Mesothelial cell of epicardium (in vitro differentiated cells): ENCODE measurements at places on chromosomes 6 and 20. TPM values are rescaled to one million over a fixed set of nuclear protein-coding genes. Genes with fewer than 3 reads are reported as not detected.
A peak's percentile ranks its signal among the peaks of the same experiment; 100 is the strongest.

Gene IP6K3
- 0.11 to 0.16 TPM in 2 of 3 replicates, not detected in the other for total RNA-seq

DNA sequence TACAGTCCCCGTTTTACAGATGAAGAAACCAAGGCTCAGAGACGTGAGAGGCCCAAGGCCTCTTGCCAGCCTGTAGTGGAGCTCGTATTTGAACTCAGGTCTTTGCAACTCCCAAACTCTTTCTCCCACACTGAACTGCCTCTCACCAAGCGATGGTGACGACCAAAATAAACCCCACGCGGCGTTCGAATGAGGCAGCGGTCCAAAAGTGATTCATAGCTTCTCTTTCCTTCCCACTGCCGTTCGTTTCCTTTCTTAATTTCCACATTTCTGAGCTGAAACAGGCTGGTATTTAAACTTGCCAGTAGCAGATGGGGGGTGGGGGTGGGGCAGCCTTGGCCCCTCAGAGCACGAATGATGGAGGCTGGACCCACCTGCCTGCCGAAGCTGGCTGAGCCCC, 252.9 kb upstream of the KCNG1 start:
- DNase-seq, result no peak
- H3K4me1 ChIP-seq, result peaks cover 3% of the 10 kb centered on the region
- H3K27ac ChIP-seq, result no peak overlapping the region
- no peak overlapping the region for H3K4me3 ChIP-seq
- H3K36me3 ChIP-seq, result peaks cover 2% of the 10 kb centered on the region

- peaks cover 20% of the 10 kb centered on the region for H3K36me3 ChIP-seq
- peaks cover 7% of the 10 kb centered on the region for H3K4me1 ChIP-seq
- H3K4me3 ChIP-seq, result no peak overlapping the region
- DNase-seq, result no peak
- no peak overlapping the region for H3K27ac ChIP-seq
Measured at GRCh38 chr6:20416567-20417345, 15.1 kb downstream of the E2F3 start.

DNA sequence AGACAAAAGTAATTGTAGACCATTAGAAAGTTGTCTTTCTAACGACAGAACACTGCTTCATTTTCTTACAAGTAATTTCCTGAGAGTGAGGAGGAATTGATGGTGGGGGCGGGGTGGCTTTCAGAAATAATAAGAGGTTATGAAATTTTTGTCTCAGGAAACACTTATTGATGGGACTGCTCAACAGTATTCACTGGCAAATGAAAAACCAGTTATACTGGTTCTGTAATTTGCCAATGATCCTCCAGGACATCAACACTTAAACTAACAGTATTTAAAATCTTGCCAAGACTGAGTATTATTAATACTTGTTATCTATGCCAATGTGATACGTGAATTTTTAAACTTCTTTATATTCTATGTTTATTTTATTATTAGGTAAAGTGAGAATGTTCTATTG, 41.8 kb upstream of the FUT9 start:
- peaks cover 6% of the 10 kb centered on the region for H3K4me1 ChIP-seq
- H3K36me3 ChIP-seq, result peaks cover 7% of the 10 kb centered on the region
- no peak overlapping the region for H3K4me3 ChIP-seq
- no peaks in the 10 kb centered on the region for H3K27me3 ChIP-seq
- no peak overlapping the region for H3K27ac ChIP-seq
- no peak for DNase-seq

Gene OLIG3
- 0.27 to 0.35 TPM (median 0.34 TPM) in 3 replicates for total RNA-seq

- H3K4me1 ChIP-seq, result no peaks in the 10 kb centered on the region
- DNase-seq, result no peak
- no peaks in the 10 kb centered on the region for H3K27me3 ChIP-seq
- no peaks in the 10 kb centered on the region for H3K36me3 ChIP-seq
Measured at GRCh38 chr6:74551896-74552295, 654.0 kb downstream of the COL12A1 start.

Gene TP53TG5
- total RNA-seq, result 0.47 to 0.69 TPM in 2 of 3 replicates, not detected in the other

DNA sequence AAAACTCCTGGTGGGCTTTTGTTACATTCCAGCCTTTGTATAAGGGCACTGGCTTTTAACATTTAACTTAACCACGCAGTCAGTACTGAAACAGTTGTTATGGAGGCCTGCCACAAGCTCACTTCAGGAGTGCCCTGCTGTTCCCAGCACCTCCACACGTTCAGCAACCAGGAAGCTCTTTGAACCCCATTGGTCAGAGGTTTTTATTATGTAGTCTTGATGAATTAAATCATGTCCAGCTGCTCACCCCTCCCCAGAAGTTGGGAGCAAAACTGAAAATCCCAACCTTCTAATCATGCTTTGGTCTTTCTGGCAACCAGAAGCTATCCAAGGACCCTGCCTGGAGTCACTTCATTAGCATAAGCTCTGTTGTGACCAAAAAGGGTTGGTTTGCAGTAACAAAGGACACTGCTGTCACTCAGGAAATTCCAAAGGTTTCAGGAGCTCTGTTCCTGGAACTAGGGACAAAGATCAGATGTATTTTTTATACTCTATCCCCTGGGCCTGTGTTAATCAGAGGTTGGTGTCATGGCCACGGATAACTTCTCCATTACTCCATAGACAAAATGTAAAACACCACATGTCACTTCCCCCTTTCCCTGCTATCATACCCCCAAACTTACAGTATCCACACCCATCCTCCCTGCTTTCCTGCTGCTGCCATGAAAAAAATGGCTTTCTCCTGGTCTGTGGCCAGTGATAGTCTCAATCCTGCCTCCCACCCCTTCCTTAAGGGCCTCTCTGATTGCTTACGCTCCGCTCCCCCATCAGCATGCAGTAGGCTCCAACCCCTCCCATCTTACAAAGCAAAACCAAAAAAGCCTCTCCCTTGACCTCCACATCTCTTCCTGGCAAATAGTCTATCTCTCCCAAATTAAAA, 3.1 kb downstream of the ARMC12 start:
- H3K27ac ChIP-seq, result peak overlapping the region; percentile 72
- no peaks in the 10 kb centered on the region for H3K36me3 ChIP-seq
- H3K4me3 ChIP-seq, result no peak overlapping the region
- peaks cover 29% of the 10 kb centered on the region for H3K4me1 ChIP-seq

GRCh38 chr6:148890652-148891404, 144.0 kb downstream of the UST start:
- H3K4me3 ChIP-seq, result no peak overlapping the region
- no peak overlapping the region for H3K27ac ChIP-seq
- H3K4me1 ChIP-seq, result peaks cover 3% of the 10 kb centered on the region
- no peaks in the 10 kb centered on the region for H3K27me3 ChIP-seq

GRCh38 chr20:57988422-57988821, 240.0 kb downstream of the ANKRD60 start:
- no peak overlapping the region for H3K4me3 ChIP-seq
- DNase-seq, result no peak
- H3K27ac ChIP-seq, result no peak overlapping the region
- H3K27me3 ChIP-seq, result peaks cover 28% of the 10 kb centered on the region

Gene CTCFL
- total RNA-seq, result 0.23 to 0.33 TPM (median 0.27 TPM) in 3 replicates

- H3K27ac ChIP-seq, result peak overlapping the region; percentile 49
- H3K4me1 ChIP-seq, result peaks cover 12% of the 10 kb centered on the region
- no peak overlapping the region for H3K4me3 ChIP-seq
- no peak for DNase-seq
- no peaks in the 10 kb centered on the region for H3K27me3 ChIP-seq
Measured at GRCh38 chr6:109714166-109714565, 23.1 kb downstream of the FIG4 start.

Gene GRM1
- 0.11 to 0.16 TPM in 2 of 3 replicates, not detected in the other for total RNA-seq
